ENCODE measurements at places on chromosomes 1 and 21.
A peak's percentile ranks its signal among the peaks of the same experiment; 100 is the strongest.

DNA sequence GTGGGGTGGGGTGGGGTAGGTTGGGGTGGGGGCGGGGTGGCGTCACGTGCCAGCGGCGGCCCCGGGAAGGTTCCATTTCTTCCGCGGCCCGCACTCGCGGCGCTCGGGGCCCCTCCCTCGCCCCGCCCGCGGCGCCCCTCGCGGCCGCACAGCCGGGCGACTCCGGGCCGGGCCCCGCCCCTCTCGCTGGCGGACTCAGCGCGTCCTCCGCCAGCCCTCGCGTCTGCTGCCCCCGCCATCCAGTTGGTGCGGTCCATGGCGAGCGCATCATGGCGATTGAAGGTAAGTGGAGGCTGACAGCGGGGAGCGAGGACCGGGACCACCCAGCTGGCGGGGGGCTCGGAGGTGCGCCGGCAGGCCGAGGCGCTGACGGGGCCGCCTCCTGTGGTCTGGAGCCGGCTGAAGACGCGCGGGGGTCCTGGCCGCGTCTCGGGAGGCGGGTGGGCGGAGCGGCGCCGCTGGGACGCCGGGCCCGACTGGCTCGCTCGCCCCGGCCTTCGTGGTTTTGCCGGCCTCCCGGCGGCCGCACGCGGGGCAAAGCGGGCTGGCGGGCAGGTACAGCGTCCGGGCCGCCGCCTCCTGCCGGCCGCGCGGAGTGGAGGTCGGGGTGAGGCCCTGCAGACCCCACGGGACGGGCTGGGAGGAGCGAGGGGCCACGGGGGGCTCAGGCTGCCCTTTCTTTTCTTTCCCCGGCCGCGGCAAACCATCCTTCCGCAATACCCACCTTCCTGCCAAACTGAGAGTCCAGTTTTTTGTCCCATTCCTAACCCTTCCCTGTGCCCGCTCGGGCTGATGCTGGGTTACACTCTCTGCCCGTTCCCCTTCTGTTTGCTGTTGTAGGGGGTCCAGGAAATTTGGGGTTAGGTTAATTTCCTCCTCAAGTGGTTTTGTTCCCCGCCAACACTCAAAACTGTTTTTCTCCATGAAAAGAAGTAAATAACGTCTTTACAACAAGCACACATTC lies at the start of gene SYT14:
TSS of gene SYT14 (plus strand) at position 222 of the 964 bp plus-strand sequence. CDS start at position 270, 48 bp downstream.
- peaks cover 8% of the 10 kb centered on the region for H3K27me3 ChIP-seq
- no peak within 1 kb of the TSS for H3K4me3 ChIP-seq
- peak; percentile 6 for DNase-seq
- H3K36me3 ChIP-seq = no peaks in the 10 kb centered on the region

- no peaks in the 10 kb centered on the region for H3K36me3 ChIP-seq
- H3K27me3 ChIP-seq = no peaks in the 10 kb centered on the region
- H3K4me1 ChIP-seq = no peaks in the 10 kb centered on the region
Measured at GRCh38 chr1:244792188-244792850, 43.1 kb upstream of the COX20 start.

DNA sequence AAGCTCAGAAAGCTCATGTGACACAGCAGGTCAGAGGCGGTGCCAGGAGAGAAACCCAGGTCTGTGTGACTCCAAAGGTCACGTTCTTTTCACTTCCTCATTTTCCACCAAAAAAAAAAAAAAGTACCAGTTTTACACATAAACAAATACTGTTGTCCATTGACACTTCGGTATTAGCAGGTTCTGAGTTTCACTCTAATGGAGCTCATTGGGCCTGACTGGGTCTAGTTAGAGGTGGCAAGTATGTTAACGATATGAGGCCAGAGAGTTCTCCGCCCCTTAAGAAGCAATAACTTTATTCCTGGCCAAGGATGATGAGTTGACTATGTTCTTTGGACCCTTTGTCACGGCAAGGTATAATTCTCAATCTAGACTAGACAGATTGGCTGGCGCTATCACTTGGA lies 30.0 kb upstream of the SDE2 start:
- H3K36me3 ChIP-seq = no peaks in the 10 kb centered on the region
- no peak overlapping the region for H3K4me3 ChIP-seq
- H3K27me3 ChIP-seq = no peaks in the 10 kb centered on the region
- H3K27ac ChIP-seq = no peak overlapping the region
- no peak for DNase-seq

GRCh38 chr1:211331011-211331709 lies 4.5 kb downstream of the TRAF5 start:
- no peak overlapping the region for H3K4me3 ChIP-seq
- no peak overlapping the region for H3K27ac ChIP-seq
- no peaks in the 10 kb centered on the region for H3K27me3 ChIP-seq
- DNase-seq = no peak

GRCh38 chr1:225848030-225848955 lies 33.9 kb downstream of the TMEM63A start:
- peak; percentile 48 for DNase-seq
- no peaks in the 10 kb centered on the region for H3K27me3 ChIP-seq
- no peak overlapping the region for H3K4me3 ChIP-seq

DNA sequence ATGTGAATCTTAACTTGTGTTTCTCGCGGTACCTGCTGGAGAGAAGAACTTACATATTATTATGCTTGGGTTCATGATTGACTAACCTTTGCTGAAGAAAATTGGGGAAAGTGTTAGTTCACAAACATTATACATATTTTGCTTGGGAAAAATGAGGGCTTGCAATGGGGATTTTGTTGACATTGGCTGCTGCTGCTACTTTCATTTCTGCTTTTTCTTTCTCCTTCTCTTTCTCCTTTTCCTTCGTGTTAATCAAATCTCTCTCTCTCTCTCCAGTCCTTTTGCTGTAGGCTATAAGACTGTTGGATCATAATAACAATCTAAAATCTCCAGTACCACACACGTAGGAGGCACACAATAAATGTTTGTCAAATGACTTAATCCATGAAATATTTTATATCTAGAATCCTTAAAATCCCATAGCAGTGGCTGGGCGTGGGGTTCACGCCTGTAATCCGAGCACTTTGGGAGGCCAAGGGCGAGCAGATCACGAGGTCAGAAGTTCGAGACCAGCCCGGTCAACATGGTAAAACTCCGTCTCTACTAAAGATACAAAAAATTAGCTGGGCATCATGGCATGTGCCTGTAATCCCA lies 23.0 kb downstream of the IRF2BP2 start:
- peaks cover 3% of the 10 kb centered on the region for H3K4me1 ChIP-seq
- H3K36me3 ChIP-seq = no peaks in the 10 kb centered on the region
- H3K4me3 ChIP-seq = no peak overlapping the region
- H3K27me3 ChIP-seq = no peaks in the 10 kb centered on the region
- H3K27ac ChIP-seq = no peak overlapping the region

DNA sequence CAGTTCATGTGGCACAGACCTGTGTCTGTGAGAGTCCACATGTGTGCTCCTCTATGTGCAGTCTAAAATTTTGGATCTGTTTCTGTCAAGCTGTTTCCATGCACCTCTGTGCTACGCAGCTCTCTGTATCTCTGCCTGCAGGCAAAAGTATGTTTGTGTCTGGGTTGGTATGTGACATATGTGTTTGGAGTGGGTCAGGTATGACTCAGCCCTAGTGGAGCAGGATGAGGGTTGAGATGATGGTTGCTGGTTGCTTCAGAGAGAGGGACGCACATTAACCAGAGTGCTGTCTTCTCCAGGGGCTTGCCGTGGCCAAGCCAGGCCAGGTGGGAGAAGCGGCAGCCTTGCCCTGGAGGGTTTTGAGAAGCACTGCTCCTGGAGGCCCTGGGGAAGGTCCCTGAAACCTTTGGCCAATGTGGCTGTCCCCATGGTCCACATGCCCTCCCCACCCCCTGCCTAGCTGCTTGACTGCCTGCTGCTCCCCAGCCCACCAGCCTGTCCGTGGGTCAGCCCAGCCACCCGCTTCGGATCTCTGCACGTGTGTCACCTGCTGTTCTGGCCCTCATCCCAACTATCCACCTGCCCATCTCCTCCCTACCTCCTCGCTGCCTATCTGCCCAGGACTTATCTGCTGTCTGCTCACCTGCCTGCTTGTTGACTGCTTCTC lies 4.1 kb upstream of the EVA1B start:
- H3K4me1 ChIP-seq = peaks cover 14% of the 10 kb centered on the region
- no peaks in the 10 kb centered on the region for H3K27me3 ChIP-seq
- H3K36me3 ChIP-seq = no peaks in the 10 kb centered on the region
- no peak overlapping the region for H3K27ac ChIP-seq

Measured in lung (tissue), 17 donors.